Esophagus squamous epithelium (tissue), 5 donors: ENCODE measurements at places on chromosomes 12 and 14.

DNA sequence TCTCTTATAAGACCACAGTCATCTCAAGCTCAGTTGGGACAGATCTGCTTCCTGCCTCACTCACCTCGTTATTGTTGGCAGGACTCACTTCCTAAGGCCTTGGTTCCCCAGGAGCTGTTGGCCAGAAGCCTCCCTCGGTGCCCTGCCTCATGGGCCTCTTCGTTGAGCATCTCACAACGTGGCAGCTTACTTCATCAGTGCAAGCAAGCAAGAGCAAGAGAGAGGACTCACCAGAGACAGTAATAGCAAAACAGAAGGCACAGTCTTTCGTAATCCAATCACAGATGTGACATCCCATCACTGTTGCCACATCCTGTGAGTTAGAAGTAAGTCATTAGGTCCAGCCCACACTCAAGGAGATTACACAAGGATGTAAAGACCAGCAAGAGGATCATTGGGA lies 5.1 kb upstream of the NUMB start:
- no peak for DNase-seq

GRCh38 chr12:81245458-81245857 lies 167.6 kb downstream of the ACSS3 start:
- no peak for DNase-seq

GRCh38 chr14:63745858-63746425 lies 18.1 kb upstream of the SGPP1 start:
- DNase-seq = no peak

GRCh38 chr12:86349196-86349595 lies 93.0 kb upstream of the MGAT4C start:
- no peak for DNase-seq

GRCh38 chr14:32565256-32565655 lies 236.2 kb downstream of the AKAP6 start:
- no peak for DNase-seq

- DNase-seq = no peak
Measured at GRCh38 chr12:66066137-66066928, 64.2 kb downstream of the LLPH start.

GRCh38 chr14:103628221-103628683 lies 759 bp upstream of the KLC1 start:
- no peak for DNase-seq

- no peak for DNase-seq
Measured at GRCh38 chr14:50578433-50578832, 18.5 kb downstream of the ATL1 start.

GRCh38 chr12:116210762-116211161 lies 66.7 kb downstream of the MED13L start:
- no peak for DNase-seq

DNA sequence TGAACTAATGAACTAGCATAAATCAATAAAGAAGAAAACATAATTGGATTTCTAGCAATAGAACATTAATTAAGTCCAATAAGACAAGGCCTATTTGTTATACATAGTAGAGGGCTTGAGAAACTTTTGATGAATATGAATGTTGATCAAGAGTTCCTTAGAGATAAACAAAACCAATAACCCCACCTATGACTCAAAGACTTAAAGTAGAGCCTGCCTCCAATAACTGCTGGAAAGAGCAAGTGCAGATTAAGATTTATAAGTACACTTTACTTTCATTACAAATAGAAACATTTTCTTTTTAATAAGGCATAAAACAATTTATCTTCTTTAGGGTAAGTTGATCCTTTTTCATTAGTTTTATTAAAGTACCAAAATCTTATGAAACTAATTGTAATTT lies 185.7 kb downstream of the SRGAP1 start:
- no peak for DNase-seq

GRCh38 chr14:21428930-21429329 lies 27.0 kb downstream of the CHD8 start:
- no peak for DNase-seq

GRCh38 chr12:14264778-14265177 lies 100.7 kb upstream of the ATF7IP start:
- DNase-seq = no peak

GRCh38 chr12:80086025-80086424 lies 13.3 kb upstream of the OTOGL start:
- DNase-seq = no peak

DNA sequence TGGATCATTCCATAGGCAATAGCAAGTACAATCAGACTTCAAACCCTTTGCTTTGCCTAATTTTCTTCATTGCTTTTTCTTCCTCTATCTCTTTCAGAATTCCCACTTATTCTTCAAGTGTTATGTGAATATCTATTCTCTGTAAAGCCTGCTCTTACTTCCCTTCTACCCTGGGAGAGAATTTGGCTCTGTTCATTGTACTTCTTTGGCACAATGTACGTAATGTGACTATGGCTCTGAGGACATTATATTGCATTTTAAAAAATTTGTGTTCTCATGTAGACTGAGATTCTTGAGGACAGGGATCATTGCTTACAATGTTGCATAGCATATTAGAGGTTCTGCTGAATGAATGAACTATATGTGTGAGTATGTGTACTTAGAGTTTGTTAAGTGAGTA lies 16.9 kb upstream of the PRICKLE1 start:
- no peak for DNase-seq

- no peak for DNase-seq
Measured at GRCh38 chr12:48075832-48076231, 30.0 kb downstream of the SENP1 start.

- DNase-seq = no peak
Measured at GRCh38 chr12:132067182-132067581, 76.9 kb downstream of the DDX51 start.

GRCh38 chr12:27012239-27012981 lies 1.8 kb downstream of the TM7SF3 start:
- DNase-seq = no peak
